ENCODE measurements at places on chromosomes 13 and 19.
A peak's percentile ranks its signal among the peaks of the same experiment; 100 is the strongest.

DNA sequence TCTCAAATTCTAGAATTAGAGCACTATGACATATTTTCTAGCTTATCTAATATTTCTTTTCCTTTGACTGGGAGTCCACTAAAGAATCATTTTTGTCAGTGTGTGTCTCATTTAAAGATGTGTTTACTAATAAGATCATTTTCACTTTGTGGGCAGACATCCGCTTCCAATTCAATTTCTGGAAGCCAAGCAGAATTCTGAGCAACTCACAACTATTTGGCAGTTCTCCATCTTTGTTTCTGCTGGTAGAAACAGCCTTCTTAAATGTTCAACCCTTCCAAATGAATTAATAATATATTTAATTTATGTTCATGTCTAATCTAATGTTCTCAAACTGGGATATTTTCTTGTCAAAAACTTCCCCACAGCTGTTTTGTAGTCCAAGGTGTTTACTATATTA lies 411.8 kb downstream of the KCTD12 start:
- no peak for DNase-seq

- DNase-seq, result no peak
Observed at GRCh38 chr13:20332361-20333096, 100.4 kb upstream of the GJB6 start.

GRCh38 chr19:46692918-46693722 lies 23.8 kb downstream of the PRKD2 start:
- no peak for DNase-seq

GRCh38 chr13:32511482-32511881 lies 27.1 kb downstream of the N4BP2L2 start:
- no peak for DNase-seq

GRCh38 chr13:80881495-80881894 lies 540.6 kb upstream of the SPRY2 start:
- no peak for DNase-seq

GRCh38 chr13:101631395-101631794 lies 178.9 kb downstream of the ITGBL1 start:
- DNase-seq, result no peak

DNA sequence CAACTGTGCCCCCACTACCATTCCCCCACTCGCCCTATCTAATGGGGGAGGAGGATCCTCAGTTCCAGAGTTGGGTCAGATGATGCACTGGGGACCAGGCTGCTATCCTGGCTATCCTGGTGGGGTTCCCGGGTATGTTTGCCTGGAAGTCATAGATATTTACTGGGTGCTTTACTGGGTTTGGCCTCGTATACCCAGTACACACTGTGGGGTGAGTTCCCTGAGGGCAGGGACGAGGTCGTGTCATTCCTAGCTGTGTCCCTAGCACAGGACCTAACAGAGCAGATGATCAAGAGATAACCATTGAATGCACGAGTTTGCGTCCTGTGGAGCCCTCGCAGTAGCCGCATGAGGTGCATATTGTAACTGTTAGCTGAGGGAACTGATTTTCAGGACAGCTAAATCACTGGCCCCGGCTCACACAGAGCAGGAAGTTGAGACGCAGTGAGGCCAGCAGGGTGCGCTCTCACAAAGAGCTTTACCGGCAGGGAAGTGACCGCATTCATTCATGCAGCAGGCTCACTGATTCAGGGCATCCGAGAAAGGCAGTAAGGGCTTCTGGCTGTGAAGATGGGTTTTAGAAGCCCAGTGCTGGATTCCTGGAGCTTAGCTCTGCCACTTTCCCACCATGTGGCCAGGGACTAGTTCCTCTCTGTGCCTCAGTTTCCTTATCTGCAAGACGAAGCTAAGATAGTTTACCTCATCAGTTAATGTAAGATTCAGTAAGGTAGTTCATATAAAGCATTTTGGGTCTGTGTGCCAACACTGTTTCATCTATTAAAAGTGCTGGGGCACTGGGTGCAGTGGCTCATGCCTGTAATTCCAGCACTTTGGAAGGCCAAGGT lies 6.0 kb downstream of the RUVBL2 start:
- DNase-seq, result peak; percentile 50

GRCh38 chr13:52414963-52415362 lies 9.0 kb upstream of the THSD1 start:
- no peak for DNase-seq

DNA sequence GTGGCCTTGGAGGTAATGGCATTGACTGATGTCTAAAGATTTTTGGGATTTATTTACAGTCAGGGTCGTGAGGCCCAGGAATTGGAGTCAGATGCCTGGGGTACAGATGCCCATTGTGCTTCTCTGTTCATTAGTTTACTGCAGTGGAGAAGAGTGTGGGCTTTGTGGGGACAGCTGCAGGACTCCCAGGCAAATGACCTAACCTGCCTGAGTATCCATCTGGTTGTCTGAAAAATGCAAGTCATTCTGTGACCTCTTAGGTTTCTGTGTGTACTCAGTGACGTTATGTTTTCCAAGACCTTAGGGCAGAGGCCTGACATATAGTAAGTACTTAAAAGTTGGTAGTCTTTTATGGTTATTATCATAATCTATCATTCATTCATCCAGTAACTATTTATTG lies 60.5 kb downstream of the SPATA13 start:
- no peak for DNase-seq

GRCh38 chr13:28306325-28306724 lies 168.0 kb downstream of the PAN3 start:
- no peak for DNase-seq

GRCh38 chr13:48189171-48189570 lies 43.8 kb upstream of the ITM2B start:
- DNase-seq, result no peak

GRCh38 chr13:33494596-33495204 lies 209.1 kb upstream of the STARD13 start:
- DNase-seq, result no peak

DNA sequence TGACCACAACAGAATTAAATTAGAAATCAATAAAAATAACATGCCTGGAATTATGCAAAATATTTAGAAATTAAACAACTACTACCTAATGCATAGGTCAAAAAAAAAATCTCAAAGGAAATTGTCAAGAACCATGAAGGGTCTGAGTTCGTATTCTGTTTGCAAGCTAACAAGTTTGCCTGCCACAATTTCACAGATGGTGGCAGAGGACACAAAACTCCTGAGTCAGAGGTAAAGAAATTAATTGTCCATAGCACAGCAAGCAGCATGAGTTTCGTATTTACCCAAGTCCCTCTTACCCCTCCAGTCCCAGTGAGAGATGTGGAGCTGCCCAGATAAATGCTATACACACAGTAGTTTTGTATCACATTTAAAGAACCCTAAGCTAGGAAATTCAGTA lies 675.9 kb downstream of the UQCRFS1 start:
- no peak for DNase-seq

DNA sequence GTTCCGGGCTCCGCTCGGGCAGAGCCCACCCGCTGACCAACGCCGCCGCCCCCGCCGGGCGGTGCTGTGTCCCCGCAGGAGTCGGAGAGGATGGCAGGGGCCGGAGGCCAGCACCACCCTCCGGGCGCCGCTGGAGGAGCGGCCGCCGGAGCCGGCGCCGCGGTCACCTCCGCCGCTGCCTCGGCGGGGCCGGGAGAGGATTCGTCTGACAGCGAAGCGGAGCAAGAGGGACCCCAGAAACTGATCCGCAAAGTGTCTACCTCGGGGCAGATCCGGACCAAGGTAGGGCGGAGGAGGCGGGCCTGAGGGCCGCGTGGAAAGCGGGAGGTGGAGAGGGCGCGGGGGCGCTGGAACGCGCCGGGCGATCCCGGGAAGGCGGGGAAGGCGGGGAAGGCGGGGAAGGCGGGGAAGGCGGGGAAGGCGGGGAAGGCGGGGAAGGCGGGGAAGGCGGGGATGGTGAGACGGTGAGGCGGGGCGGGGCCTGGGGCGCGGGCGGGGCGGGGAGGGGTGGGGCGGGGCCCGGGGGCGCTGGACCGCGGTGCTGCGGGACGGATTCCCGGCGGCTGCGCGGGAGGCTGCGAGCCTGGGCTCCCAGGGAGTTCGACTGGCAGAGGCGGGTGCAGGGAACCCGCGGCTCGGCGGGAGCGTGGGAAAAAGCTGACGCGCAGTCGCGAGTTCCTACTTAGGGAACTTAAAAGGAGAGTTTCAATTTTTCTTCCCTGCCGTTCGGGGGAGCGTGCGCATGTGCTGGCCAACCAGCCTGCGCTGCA lies 421 bp downstream of the DGKH start:
- peak; percentile 67 for DNase-seq

DNA sequence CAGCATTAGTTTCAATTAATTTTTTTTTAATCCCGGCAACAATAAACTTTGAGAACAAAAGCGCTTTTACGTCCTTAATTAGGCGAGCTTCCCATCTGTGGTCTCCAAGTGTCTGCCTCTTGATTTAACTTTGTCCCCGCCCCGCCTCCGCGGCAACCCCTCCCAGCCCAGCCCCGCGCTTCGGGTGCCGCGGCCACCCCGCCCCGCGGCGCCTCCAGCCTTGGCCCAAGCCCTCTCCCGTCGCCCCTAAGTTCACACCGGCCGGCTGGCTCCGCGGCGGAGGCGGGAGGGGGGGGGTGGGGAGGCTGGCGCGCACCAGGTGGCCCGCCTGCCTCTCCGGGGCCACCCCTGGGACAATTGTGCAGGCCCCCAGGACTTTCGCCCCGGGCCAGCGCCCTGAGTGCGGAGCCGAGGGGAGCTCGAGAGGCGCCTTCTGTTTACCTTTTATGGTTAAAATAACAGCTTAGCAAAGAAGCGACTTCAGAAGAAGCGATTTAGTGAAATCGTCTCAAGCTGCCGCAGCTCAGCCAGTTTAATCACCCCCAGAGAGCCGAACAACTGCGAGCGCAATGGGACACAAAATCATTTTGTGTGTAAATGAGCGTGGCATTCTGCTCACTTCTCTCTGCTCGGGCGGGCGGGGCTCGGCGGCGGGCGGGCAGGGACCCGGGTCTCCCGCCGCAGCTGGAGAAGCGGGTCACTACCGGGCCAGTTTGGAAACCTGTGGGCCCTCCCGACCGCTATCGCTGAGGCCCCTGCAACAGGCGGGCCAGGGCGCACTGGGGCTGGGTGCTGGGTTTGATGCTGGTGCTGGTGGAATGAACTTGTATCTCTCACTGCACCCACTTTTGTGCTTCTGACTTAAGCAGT lies 1.4 kb downstream of the KCTD15 start:
- no peak for DNase-seq

DNA sequence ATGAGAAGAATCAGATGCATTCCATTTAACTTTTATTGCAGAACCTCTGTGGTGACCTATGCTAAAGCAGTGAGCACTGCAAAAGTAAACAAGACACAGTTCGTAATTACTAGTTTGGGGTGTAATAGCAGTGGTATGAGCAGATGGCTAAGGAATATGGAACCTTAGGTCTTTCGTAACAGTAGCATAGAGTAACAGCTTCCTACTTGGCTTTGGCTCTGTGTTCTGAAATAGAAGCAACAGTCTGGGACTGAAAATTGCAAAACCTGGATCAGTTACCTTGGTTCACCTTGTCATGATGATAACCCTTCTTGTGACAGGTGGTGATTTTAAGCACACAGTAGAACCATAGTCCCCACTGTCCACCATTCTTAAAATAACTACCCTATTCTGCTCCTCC lies 303.4 kb downstream of the GPC6 start:
- no peak for DNase-seq

GRCh38 chr13:112131713-112132113 lies 64.8 kb downstream of the SOX1 start:
- DNase-seq, result no peak

DNA sequence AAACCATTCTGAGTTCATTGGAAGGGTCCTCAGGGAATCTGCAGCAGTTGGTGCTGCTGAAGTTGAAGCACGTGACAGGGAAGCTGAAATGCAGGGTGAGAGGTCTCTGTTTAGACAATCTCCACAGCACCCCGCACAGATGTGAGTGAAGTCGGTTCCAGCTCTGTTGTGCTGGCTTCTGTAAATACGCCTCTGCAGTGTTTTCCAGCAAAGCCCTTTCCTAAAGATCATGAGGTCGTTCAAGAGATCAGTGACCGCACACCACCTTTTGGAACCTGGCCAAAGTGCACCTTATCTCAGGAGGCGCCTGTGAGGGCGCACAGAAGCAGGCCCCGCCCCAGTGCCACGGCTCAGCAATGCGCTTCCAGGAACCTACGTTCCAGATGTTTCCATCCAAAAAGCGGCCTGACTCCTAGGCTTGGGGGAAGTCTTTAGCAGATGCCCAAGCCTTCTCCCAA lies 10.8 kb downstream of the CUL4A start:
- no peak for DNase-seq

GRCh38 chr19:7869910-7870511 lies 4.2 kb downstream of the PRR36 start:
- peak; percentile 60 for DNase-seq

DNA sequence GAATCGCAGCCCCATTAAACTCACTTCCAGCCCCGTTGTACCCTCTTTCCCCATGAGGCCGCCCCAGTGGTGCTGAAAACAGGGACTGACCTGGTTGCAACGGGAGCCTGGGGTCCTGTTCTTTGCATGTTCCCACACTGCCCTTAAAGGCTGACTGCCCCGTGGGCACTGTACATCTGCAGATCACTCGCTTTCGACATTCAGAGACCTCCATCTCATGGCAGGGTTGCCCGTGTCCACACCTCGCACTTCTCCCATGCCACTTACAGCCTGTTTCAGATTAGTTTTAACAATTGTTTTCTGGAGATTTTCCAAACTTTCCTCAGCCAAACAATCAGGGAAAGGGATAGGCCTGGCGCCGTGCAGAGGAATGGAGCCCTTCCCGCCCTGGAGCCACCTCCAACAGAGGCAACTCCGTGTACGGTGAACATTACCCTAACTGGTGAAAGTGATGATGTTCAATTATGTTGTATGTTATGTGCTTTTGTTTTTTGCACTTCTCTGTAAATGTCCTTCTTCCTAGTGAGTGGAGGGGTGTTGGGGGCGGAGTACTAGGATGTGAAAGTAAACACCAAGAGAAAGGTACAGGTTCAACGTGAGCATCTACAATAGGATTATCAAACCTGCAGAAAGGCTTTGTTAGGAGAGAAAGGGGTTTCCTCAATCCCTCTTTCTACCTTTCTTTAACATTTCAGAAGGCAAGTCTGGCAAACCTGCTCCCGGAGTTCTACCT lies 262.8 kb downstream of the FOXO1 start:
- DNase-seq, result no peak

- DNase-seq, result no peak
Observed at GRCh38 chr13:53142306-53142705, 113.7 kb downstream of the OLFM4 start.

- no peak for DNase-seq
Observed at GRCh38 chr19:30780032-30780431, 407.8 kb downstream of the ZNF536 start.

- no peak for DNase-seq
Observed at GRCh38 chr13:110130431-110130830, 176.5 kb downstream of the COL4A1 start.

GRCh38 chr19:46413262-46414031 lies at the start of gene CCDC8:
CCDC8 (minus strand) TSS chr19:46413564; CDS start chr19:46412810, 754 bp downstream.
- no peak for DNase-seq

- no peak for DNase-seq
Observed at GRCh38 chr13:95437561-95437960, 115.0 kb upstream of the CLDN10 start.
